ENCODE measurements at places on chromosomes 4 and X.

- no peak for DNase-seq
Observed at GRCh38 chr4:173652283-173652931, 122.4 kb upstream of the HAND2 start.

- DNase-seq, result no peak
Observed at GRCh38 chrX:68714856-68715255, 67.4 kb downstream of the STARD8 start.

- DNase-seq, result no peak
Observed at GRCh38 chr4:152807294-152807829, 27.6 kb downstream of the ARFIP1 start.

DNA sequence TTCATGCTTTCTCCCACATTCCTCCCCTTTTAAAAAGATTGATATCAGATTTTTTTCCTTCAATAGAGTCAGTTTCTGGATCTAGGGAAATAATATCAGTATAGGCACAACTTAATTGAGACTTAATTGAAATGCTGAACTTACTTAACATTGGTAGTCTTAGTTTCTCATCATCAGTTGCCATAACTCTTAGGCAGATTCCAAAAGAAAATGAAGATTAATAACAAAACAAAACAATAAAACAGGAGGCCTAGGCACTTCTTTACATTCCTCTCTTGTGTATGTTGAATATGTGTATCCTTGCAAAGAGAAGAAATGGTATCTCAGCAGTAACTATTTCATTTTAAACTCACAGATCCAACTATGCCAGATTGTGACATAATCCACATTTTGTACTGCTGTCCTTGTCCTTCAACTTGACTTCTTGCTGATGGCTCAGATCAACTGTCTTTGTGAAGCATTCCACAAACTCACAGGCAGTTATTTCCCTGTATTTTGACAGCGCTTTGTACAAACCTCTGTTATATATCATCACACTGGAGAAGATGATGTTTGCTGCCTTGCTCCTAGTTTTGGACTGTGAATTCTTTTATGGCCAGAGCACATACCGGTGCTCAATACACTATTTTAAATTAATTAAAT lies 9.1 kb upstream of the SLC9B2 start:
- DNase-seq, result no peak

DNA sequence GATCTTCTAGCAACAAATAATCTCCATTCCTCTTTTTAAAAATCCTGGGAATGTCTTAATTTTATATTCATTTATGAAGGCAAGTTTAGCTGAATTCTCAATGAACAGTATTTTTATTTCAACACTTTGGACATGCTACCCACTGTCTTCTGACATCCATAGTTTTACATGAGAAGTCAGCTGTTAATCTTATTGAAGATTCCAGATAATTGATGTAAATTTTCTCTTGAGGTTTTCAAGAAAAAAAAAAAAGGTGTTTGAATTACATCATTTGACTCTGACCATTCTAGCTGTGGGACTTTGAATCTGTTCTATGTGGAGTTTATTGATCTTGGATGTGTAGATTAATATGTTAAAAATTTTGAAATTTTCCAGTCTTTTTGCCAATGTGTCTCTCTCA lies 28.0 kb downstream of the PDHA2 start:
- DNase-seq, result no peak

DNA sequence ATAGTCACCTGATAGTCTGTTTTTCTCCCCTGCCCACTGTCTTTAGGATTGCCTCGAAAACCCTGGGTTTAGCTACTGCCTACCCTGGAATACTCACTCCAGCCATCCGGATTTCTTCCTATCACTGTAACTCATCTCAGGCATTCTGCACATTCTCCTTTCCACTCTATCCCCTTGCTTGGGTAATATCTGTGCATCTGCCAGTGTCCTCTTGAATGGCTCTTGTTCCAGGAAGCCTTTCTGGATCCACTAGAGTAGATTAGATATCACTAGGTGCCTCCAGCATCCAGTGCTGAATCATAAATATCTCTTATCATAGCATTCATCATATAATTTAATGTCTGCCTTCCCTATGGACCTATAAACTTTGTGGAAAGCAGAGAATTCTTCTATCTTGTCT lies 17.1 kb upstream of the GALNT7 start:
- DNase-seq, result no peak

DNA sequence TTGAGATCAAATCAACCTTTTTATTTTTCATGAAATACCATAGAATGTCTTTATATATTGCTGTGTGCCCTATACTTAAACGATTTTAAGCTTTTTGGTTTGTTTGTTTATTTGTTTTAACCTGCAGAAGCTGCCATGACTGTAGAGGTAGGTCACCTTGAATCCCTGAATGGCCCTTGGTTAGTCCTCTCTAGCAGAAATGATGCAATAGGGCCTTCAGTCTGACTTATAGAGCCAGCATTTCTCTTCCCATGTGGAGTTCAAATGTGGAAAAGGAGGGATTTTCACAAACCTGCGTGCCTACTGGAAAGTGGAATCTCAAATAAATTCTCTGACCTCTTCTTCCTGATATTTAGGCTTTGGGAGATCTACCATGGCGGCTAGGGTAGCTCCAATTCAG lies 327.9 kb downstream of the MAPK10 start:
- DNase-seq, result no peak

DNA sequence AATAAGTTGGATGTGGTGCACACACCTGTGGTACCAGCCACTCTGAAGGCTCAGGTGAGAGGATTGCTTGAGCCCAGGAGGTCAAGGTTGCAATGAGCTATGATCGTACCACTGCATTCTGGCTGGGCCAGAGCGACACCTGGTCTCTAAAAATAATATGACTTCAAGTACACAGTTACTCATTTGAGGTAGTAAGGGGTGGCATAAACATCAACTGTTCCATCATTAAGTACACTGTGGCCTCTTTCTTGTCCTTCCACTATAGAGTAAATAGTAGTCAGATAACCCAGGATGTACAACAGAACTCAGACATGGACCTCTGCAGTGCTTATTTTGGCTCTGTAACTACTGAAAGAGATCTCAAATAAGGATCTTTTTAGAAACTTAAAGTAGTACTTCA lies 10.6 kb downstream of the FAM9B start:
- no peak for DNase-seq

- no peak for DNase-seq
Observed at GRCh38 chrX:155334486-155335336, at the start of gene CLIC2. Gene CLIC2 (minus strand): TSS chrX:155334614. CDS start chrX:155334427, 187 bp downstream.

DNA sequence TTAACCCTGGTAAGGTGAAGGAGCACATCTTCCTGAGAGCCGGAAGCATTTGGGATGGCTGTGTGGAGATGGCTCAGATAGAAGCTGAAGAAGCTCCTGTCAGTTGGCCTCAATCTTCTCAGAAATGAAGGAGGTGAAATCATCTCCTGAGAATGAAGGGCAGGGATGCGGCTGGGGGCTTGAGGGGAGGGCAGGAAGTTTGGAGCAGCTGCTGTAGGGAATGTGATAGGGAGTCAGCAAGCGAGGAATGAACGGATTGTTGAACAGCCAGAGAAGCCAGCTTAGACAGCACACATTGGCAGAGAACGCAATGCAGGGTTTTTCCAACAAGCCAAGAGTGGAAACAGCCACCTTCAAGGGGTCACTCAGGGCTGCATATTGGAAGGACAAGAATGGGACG lies 10.0 kb downstream of the KCNE5 start:
- no peak for DNase-seq

- no peak for DNase-seq
Observed at GRCh38 chr4:25060241-25060962, 29.7 kb upstream of the LGI2 start.

DNA sequence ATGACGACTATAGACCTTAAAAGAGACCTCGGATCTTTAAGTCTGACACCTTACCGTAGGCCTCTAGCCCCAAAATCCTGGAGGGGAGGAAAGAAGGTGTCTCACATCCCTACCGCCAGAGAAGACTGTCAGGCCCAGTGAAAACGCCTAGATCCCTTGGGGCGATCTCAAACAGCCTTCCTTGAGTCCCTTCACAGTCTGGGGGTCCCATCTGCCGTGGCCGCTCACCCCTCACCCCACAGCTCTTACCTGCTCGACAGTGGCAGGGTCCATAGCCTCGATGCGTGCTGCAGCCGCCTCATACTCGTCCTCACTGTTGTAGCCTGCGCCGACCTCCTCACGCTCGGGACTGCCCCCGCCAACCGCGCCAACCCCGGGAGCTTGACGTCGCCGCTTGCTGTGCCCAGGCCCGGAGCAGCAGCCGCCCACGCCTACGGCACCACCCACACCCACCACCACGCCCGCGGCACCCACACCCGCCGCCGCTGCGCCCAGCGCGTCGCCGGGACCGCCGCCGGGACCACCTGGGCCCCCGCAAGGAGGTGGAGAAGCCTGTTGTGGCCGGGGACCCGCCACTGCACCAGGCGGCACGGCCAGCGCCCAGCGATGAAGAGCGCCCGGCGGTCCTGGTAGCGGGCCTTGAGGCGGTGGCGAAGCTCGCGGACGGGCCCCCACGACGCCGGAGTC lies 536 bp downstream of the OTUD5 start:
- no peak for DNase-seq

GRCh38 chr4:188428935-188429334 lies 289.7 kb downstream of the TRIML1 start:
- no peak for DNase-seq

DNA sequence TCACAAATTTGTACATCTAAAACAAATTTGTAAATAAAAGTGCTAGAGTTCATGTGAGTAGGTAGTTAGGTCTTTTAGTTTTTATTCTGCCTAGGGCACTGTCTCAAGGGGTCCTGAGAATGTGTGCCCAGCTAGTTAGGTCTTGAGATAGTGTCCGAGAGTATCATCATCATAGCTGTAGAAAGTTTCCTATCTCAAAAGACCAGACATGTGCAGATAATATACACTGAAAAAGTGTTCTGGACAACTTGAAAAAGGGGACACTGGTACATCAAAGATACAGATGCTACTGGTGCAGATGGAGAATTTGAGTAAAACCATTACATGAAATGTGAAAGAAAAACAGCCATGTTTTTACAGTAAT lies 1.8 kb upstream of the ZCCHC4 start:
- DNase-seq, result no peak

DNA sequence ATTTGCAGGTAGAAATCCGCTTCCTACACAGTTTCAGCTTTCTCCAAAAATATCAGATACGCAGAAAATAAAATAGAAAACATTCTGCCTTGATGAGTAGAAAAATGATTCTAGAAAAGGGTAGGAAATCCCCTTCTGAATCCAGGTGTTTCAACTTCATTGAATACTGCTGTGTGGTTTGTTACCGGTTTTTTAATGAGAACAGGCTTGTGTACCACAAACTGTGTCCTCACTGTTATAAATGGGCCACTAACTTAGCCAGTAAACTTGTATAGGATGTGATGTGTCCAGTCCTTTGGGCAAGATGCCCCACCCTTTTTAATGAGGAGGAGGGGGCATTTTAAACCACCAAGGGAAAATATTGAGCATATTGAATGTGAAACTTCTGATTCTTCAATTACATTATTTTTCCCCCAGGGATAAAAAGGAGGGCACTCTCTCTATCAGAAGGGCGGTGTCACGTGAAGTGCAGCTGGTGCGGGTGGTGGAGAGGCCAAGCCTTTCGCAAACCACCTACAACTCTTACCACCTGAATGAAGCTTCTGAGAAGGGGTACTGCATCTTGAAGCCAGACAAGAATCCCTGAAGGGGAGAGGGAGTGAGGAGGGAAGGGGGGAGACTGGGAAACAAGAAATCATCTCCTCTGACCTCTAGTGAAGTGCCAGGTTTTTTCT lies 4.5 kb downstream of the CXXC4 start:
- DNase-seq, result no peak

GRCh38 chr4:34417160-34417559 lies 1827.2 kb downstream of the ARAP2 start:
- DNase-seq, result no peak

DNA sequence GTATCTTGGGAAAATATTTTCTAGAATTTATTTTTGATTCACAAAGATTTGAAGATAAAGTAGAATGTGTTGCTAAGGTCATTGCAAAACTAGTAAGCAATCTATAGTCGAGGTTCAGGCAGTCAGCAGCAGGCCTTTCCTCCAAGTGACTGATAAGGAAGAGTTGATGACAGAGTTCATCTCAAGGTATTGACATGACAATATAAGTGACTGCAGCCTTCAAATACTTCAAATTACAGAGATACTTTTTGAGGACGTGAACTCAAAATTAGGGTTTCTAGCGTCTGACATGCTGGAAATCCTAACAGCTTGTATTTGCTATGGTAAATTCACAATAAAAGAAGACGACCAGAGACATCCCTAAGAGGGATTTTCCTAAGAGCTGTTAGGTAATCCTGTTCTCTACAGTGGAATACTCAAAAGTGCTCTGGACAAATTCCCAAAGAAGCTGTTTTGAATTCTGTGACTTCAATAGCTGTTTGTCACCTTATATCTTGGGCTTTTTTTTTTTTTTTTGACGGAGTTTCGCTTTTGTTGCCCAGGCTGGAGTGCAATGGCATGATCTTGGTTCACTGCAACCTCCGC lies 7.4 kb downstream of the ARHGAP10 start:
- DNase-seq, result no peak

- DNase-seq, result no peak
Observed at GRCh38 chrX:68232206-68232605, 201.1 kb downstream of the OPHN1 start.

- no peak for DNase-seq
Observed at GRCh38 chr4:10492464-10492863, 35.2 kb upstream of the ZNF518B start.
